ENCODE measurements at places on chromosomes 11 and 22.

DNA sequence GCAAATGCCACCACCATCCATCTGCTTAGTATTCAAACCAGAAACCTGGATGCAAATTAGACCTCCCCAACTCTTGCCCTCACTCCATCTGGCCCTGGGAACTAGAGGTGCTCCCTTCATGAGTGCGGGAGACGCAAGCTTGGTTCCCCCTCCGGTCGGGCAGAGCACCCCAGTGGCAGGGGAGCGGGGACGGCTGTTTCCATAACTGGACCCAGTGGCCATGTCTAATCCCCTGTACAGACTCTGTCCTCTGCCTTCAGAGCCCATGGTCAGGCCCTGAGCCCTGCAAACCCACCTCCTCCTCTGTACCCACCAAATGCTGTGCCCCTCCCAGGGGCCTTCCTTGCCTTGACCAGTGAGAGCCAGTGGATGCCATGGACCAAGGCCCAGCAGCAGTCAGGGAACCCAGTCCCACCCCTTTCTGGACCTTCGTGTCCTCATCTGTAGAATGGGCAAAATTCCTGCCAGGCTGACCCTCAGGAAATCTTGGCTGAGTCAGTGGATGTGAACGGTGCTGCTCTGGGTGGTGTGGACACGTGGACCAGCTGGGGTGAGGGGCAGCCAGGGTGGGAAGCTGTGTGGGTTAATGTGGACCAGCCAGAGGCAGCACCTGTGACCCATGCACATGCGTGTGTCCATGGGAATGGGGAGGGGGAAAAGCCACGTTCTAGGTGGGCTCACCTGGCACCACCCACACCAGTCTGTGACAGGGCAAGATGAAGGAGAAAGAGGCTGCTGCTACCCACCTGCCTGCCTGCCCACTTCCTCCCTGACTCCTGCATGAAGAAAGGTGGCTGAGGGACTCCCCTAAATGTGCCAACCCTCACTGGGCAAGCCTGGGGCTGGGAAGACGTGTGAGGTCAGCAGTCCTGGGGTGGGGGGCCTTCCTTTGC is 72.8 kb downstream of the LRRC32 start:
- DNase-seq: no peak

DNA sequence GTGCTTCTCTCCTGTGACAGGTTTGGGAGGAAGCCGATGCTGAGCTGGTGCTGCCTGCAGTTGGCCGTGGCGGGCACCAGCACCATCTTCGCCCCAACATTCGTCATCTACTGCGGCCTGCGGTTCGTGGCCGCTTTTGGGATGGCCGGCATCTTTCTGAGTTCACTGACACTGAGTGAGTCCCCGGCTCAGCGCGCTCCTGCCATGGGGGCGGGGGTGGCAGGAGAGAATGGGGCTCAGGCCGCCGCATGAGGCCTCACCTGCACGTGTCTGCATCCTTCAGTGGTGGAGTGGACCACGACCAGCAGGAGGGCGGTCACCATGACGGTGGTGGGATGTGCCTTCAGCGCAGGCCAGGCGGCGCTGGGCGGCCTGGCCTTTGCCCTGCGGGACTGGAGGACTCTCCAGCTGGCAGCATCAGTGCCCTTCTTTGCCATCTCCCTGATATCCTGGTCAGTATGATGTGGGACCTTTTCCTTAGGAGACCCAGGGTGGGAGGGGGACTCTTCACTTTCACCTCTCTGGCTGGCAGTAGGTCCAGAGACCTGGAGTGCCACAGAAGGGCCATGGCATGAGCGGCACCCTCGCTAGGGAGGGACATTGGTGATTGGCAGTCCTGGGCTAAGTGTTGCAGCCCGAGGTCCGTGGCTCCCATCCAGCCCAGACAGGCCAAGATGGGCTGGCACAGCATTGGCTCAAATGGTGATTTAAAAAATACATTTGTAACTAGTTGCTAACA is 28.9 kb upstream of the SLC22A12 start:
- DNase-seq: no peak

DNA sequence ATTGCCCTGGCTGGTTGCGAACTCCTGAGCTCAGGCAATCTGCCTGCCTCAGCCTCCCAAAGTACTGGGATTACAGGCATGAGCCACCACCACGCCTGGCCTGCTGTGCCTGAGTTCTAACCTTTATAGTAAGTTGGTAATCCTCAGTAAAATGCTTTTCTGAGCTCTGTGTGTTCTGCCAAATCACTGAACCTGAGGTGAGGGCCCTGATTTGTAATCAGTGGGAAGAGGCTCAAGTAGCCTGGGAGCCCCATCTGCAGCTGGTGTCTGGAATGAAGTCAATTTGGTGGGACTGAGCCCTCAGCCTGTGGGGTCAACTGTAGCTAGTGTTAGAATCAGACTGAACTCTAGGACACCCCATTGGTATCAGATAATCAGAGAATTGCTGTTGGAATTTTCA is 72.6 kb upstream of the PARVG start:
- no peak for DNase-seq

DNA sequence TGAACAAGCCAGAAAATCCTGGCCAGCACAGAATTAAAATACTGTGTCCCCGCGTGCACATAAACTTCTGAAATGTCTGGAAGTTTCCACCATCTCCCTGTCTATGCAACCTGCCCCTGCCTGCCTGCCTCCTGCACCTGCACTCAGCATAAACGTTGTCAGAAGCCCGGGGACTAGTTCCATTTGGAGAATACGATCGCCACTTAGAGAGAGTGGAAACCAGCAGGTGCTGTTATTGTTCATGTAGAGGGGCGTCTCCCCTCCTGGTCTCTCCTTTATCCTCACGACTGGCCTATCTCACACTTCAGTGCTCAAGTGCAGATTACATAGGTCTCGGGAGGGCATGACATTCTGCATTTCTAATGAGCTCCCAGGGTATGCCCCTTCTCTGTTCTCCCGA is 35.6 kb downstream of the MPPED1 start:
- DNase-seq: no peak

DNA sequence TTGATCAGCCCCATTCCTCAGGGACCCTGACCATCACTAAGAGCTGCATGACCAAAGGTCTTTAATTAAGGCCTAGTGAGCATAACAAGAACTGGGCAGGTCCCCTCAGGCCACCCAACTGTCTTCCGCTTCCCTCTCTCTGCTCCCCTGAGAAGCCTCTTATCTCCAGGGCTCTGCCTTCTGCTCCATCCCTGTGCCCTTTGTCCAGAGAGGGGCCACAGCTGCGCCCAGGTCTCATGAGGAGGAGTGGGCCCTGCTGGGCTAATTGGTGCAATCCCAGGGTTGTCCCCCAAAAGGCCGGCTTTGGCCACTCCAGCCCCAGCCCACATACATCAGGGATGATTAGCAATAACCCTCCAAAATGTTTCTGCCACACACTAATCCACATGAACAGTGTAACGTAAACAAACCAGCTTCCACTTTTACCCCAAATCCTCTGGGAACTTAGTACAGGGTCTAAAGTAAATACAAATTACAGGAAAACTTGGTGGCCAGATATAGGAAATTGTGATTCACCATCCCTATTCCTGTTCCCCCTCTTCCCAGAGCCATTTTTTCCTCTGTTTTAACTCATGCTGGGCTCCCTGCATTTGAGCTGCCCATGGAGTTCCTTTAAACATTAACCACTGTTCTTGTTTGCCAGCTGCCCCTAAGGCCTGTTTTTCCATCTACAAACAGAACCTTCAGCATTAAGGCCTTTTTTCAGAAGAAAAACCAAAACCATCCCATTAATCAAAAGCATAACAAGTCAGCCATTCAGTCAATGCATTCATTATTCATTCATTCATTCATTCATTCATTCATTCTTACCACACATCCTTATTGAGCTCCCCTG is 34.6 kb upstream of the CAVIN3 start:
- peak; percentile 27 for DNase-seq

DNA sequence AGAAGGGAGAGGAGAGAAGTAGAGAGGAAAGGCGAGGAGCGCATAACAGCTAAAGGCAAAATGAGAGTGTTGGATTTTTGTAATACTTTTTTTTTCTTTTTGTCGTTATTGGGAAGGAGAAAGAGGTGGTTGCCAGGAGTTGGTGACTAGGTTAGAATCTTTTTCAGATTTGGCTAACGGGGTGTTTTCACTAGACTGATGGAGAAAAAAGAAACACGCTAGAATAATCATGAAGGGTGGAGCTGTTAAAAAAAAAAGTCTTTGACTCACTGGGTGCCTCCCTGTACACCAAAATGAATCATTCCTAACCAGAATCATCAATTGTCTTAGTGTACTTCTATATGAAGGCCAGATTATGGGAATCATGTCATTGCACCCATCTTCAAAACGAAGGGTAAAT is 12.7 kb downstream of the BLID start:
- DNase-seq: no peak

DNA sequence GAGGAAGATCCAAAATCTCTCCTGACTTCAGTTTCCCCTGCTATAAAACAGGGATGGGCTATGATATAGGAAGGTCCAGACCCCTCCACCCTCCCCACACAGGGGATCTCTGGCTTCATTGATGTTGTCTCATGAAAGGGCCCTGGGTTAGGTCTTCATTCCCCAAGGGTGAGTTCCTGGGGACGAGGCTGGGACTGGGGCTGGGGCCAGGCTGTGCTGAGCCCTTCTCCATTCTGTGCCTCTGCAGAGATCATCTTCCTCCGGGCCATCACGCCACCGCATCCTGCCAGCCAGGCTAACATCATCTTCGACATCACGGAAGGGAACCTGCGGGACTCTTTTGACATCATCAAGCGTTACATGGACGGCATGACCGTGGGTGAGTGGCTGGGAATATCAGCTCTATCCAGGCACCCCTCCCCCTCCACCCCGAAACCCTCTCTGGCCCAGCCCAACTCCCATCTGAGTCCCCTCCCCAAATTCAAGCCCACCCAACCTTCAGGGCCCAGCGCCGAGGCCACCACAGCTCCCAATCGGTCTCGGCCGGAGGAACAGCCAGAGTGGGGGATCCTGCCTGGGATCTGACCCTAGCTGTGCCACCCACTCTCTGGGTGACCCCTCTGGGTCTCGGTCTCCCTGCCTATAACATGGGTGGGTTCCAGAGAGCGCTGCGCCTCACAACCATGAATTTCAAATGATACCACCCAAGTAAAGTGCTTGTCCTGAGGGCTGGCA is 74.2 kb downstream of the FBLN1 start:
- DNase-seq: no peak

DNA sequence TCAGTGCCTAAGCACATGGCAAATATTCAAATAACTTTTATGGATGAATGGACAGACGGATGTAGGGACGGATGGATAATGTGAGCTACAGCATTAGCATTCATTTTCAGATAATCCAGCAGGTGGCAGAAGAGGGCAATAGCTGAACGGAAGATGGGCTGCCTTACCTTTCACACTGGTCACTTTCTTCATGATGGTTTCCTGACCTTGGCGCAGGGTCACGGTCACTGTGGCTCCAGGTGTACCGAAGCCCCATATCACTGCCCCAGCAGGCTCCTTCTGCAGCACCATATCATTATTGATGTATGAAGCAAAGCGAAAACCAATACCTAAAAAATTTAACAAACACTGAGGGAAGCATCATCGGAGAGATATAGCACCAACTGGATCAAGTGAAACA is 4.3 kb downstream of the SIAE start:
- DNase-seq: peak; percentile 74

DNA sequence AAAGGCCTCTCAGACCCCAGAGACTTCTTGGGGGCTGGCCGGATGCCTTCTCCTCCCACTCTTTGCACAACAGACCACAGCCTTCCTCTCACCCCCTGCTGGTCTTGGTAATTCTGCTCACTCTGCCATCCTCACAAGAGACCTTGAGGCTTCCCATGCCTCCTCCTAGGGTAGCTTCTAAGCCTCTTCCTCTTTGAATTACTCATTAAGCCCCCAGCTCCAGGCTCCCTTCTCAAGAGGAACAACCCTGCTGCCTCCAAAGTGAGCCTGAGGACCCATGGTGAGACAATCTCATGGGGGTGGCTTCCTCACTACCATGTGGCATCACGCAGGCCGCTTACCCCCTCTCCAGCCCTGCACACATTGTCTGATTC is 184.6 kb upstream of the SYT13 start:
- DNase-seq: no peak

GRCh38 chr11:104043142-104043541 is 6.7 kb downstream of the DDI1 start:
- no peak for DNase-seq

- peak; percentile 33 for DNase-seq
Measured at GRCh38 chr11:105144887-105145286, 5.3 kb upstream of the CARD18 start.

DNA sequence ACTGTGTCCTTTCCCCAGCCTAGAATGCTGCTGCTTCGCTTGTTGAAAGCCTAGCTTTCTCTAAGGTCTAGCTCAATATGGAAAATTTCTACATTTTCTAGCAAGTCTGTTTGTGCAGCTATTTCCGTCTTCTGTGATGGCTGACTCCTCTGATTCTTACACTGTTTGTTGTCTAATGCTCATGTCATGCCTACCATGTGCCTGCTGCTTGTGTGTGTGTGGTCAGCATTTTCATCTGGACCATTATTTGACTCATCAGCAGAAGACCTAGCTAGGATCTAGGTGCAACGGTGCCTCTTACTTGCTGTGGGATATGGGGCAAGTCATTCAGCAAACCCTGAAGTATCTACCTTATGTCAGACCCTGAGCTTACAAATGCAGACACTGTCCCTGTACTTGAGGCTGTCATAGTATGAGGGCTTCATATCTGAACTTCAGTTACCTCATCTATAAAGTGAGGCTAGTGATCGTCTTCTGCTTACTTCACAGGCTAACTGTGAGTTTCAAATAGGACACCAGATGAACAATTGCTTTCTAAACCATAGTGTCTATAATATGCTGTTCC is 86.5 kb upstream of the MYO18B start:
- DNase-seq: no peak

- no peak for DNase-seq
Measured at GRCh38 chr11:106997227-106997626, 21.0 kb downstream of the GUCY1A2 start.

DNA sequence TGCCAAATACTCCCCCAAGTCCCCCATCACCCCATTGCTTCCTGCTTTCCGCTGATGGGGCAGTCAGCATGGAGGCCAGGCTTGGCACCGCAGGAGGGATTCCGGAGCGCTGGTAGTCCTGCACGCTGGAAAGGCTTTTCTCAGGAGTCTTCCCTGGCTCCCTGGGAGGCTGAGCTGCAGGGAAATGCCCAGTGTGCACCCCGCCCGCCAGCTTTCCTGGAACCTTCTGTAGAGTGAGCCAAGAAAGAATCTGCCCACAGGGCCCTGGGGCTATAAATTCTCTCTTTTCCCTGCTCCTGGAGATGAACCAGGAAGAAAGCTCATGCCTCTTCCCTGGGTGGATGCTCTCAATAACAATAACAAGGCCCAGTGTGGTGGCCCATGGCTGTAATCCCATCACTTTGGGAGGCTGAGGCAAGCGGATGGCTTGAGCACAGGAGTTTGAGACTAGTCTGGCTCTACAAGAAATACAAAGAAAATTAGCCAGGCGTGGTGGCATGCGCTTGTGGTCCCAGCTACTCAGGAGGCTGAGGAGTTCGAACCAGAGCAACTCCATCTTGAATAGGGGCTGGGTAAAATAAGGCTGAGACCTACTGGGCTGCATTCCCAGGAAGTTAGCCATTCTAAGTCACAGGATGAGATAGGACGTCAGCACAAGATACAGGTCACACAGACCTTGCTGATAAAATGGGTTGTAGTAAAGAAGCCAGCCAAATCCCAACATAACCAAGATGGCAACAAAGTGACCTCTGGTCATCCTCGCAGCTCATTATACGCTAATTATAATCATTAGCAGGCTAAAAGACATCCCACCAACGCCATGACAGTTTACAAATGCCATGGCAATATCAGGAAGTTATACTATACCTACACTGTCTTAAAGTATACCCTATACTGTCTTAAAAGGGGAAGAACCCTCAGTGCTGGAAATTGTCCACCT is 46.4 kb upstream of the FTH1 start:
- DNase-seq: peak; percentile 75

Measured in kidney tubule cell (primary cell).